Sciatic nerve (tissue), 2 donors: ENCODE measurements at places on chromosomes 5 and 9.

DNA sequence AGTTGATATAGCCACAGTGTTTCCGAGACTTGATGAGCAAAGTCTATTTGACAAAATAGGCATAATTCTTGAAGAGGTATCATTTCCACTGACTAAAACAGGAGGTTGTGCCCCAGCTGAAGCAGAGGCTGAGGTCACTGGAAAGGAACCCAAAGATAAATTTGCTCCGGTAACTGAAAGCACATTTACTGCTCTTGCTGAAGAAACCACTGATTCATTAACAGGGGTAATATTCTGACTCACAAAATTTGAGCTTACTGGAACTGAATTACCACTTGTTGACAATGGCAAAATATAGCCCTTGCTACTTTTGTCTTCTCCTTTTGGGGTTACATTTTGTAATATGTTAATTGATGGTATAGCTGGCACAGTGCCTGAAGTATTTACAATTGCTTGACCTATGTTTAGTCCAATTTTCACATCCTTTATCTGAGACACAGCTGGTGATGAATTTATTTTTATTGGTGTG lies 30.2 kb downstream of the MLANA start:
- DNase-seq = no peak

DNA sequence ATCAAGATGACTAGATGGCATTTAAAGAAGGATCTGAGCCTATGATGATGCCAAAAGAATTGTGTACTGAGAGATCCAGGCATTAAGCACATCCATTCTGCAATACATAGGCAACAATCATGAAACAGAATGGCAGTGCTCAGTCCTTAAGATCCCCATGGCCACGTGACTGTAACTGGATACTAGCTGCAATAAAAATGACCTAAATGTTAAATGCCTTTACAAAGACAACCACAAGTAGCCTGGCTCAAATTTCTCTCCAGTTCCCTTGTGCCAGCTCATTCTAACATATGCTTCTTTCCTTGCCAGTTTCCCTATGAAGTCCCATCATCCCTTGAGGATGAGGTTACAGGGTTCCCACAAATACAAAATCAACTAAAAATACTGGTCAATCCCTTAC lies 148.3 kb upstream of the GHR start:
- no peak for DNase-seq

DNA sequence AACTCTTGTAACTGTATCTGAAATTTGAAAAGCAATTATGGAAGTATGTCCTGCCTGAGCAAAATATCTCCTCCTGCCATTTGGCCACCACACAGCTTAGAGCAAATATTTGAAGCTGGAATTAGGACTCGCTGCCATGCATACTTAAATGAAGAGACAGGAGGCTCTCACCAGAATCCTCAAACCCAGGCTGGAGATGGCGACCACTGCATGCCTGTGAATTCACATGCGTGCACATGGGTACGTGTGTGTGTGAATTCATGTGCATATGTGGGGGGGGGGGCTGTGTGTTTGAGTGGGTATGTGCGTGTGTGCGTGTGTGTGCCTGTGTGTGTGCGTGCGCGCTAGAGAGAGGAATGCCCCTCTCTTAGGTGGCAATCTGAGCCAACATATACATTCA lies 84.1 kb upstream of the IRX1 start:
- no peak for DNase-seq

DNA sequence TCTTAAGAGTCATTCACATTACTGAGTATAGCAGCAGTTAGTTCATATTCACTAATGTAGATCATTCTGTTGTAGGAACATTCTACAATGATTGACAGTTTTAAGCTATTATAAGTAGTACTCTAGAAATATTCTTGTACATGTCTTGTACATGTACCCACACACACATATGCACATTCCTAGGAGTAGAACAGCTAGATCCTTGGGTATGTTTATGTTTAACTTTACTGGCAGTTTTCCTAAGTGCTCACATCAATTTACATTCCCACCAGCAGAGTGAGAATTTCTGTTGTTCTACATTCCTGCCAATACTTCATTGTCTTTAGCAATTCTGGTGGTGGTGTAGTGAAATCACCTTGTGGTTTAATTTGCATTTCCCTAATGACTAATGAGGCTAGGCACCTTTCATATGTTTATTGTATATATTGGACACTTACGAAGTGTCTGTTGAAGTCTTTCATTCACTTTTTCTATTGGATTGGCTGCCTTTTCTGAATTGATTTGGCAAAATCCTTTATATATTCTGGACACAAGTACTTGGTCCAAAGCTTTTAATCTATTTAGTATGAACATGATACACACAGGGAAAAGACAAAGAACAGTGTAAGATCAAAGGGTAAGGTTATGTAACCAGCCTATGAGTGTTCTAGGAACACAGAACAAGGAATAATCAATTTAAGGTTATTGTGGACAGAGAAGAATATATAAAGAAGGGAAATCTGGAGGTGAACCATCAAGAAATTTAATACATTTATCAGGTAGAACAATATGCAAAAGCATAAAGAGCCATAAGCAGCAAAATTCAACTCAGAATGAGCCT lies 95.6 kb downstream of the MLLT3 start:
- DNase-seq = no peak

DNA sequence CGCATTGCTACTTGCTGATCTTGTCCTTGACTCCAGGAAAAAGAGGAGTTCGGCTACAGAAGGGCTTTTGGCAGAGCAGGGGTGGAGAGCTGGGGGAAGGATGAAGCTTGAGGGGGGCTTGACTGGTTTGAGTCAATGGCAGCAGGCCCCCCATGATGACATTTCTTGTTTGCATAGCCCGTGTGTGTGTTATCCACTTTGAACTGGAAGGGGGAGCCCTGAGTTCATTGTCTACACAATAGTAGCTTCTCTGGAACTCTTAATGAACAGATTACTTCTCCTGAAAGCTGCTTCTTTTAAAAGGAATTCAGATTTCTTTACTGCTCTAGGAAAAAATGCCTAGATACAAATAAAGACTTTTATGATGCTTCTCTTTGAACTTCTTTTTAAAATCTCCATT lies 2.3 kb downstream of the IFNB1 start:
- DNase-seq = no peak

DNA sequence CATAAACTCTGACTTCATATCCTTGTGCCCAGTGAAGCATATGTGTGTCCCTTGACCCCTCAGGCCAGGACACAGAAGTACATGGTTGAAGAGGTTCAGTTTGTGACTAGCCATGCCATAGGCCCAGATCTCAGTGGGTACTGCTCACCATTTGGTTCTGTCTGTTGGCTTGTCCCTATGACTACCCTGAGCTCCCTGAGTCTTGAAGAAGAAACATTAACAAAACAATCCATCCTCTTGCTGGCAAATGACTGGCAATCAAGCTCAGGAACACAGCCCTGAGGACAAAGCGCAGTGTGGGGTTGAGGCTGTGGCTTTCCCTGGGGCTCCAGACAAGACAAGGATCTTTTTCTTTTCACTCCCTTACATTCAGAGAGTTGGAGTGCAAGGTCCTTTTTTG lies 46.3 kb downstream of the TNFAIP8 start:
- no peak for DNase-seq

DNA sequence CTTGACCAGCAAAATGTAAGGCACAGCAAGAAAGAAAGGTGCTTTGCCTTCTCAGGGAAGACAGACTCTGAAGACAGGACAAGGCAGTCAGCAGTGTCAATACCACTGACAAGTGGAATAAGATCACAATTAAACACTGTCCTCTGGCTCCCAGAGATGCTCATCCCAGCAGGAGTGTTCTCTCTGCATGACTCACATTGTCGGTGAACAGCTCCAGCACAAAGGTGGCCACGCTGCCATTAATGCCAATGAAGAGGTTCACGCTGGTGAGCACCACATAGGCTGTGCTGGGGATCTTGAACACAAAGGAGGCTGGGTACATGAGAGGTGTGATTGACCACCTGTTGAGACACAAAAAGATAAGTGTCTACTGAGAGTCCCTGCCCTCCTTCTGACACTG lies 31.9 kb downstream of the NIPSNAP3B start:
- DNase-seq = no peak

DNA sequence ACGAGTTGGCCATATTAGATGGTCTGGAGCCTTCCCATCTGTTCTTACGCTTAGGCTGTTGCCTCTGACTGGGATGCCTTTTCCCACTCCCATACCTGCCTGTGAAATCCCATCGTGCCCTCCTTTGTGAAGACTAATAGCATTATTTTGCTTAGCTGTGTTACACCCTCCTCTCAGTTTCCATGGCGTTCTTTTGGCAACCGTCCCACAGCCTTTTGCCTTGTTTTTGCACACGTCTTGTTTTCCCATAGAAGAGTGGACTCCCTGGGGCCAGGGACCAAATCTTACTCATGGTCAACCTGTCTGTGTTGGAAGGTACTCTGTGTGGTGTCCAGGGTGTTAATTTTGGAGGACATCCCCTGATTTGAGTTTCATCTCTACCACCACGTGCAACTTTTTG lies 242.1 kb downstream of the HSPA4 start:
- DNase-seq = no peak
